H9 (cell line): ENCODE measurements at places on chromosomes 3 and 15. TPM values are rescaled to one million over a fixed set of nuclear protein-coding genes. Genes with fewer than 3 reads are reported as not detected.
A peak's percentile ranks its signal among the peaks of the same experiment; 100 is the strongest.

- DNase-seq = no peak
These were observed 92.3 kb downstream of the ATP10A start for GRCh38 chr15:25770618-25771337.

DNA sequence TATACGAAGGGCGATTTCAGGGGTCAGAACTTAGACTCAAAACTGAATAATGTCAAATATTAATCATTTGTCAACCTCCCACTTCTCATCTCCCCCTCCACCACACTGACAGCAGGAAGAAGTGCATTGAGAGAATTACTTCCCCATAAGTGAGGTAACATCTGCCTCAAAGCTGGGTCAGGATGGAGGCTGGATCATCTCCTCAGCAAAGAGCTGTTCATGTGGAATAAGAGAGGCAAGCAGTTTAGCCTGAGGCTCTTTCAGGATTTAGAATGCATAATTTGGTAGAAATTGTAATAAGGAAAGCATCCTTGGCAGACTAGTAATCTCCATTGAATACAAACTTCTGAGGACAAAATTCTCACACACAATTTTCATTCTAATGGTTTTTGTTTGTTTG, 512.1 kb downstream of the ROBO1 start:
- no peak for DNase-seq

- no peak for DNase-seq
These were observed 5.3 kb upstream of the ANKDD1A start for GRCh38 chr15:64906402-64906801.

DNA sequence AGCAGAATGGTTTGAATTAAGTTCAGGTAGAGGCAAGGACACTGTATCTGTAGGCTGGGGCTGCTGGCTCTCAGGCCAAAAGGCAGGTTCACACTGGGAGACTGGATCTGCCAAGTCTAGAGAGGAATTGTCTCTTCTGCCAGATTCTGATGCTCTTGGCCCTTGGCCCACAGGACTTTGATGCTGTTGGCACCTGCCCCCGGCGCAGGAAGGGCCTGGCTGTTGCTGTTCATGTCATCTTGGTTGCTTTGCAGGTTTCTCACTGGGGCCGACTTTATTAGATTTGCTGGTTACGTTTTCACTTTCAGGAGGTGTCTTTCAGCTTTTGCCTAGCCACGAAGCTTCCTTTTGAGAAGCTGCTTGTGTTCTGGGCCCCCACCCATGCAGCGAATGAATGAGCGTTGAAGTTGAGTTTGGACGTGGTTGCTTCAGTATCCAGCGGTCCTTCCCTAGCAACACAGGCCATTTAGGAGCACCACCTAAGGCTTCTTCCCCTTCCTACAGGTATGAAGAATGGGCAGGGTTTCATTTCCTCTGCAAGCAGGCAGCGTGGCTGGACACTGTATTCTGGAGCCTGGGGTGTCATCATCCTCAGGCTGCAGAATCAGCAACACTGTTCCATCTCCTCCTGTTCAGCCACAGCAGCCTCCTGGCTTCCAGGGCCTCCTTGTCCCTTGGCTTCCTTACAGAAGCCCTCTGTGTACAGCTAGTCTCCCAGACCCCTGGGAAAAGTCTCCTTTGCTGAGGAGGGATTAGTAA, 65.6 kb upstream of the PRR23C start:
- DNase-seq = peak; percentile 10

DNA sequence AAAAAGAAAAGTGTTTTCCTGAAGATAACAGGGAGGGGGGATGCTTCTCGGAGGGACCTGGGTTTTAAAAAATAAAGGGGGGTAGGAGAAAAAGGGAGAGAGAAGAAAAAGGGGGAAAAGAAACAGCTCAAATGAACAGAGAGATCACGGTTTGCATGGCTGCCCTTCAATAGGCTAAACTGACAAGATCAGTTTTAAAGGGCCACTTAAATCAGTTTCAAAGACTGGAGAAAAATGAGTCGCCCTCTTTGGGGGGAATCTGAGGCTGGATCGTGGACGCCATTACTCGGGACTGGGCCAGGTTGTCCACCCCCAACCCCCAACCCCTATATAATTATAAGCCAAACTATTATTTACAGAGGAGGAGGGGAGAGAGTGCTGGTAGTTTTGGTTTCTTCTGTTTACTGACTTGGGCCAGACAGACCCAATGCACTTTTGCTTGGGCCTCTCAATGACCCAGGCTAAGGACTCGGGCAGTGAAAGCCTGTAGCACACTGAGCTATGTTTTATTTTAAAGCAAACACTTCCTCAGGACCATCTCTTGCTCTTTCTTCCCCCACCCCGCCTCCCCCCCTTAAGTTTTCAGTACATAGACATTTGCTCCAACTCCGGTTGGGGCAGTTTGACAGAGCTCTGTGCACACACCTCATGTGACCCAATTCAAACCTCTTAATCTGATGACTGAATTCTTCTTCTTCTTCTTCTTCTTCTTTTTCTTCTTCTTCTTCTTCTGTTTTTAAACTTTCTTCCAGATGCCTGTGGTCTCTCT, 6.3 kb downstream of the NR2F2 start:
- no peak for DNase-seq

- DNase-seq = no peak
These were observed 46.9 kb upstream of the MUC13 start for GRCh38 chr3:124981472-124981871.

GRCh38 chr3:9951962-9952805, at the start of gene PRRT3:
TSS of gene PRRT3 (minus strand) at chr3:9952408. CDS start at chr3:9950115, 2,293 bp downstream.
- DNase-seq = peak; percentile 71

DNA sequence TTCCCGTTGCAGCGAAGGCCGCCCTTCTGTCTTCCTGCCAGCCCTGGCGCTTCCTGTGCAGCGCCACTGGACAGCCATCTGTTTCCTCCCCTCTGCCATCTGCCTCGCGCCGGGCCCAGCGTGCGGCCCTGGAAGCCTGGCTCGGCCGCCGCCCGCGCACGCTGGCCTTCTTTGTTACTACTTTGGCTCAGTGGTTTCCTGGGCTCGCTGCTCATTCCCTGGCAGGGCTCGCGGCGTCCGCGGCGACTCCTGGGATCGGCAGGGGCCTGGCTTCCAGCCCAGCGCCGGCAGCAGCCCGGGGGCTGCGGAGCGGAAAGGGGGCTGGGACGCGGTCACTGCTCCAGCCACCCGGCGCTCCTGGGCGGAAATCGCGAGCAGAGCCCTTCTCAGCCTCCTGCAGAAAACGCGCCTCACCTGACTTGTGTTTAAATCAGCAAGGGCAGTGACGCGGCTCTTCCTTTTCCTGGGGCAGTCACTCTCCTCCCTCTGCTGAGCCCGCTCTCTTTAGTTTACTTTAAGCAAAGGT, 10.0 kb downstream of the CMTM7 start:
- peak; percentile 81 for DNase-seq

- no peak for DNase-seq
These were observed 20.1 kb upstream of the DMXL2 start for GRCh38 chr15:51642696-51643095.

DNA sequence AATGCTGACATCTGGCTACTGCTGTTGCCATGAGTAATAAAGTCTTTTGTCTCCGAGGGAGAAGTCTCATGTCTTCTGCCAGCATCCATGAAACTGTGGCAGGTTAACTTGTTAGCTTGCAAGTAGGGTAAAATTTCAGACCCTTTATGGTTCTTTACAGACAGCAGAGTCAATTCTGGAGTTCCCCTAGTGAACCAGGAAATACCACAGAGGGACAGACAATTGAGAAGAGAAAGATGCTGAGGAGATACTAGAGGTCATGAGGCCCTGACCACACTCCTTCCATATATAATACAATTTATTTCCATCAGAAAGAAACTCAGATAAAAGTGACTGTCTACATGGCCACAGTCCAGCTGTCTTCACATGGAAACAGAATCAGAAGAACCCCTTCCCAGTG, 38.1 kb downstream of the NMNAT3 start:
- no peak for DNase-seq

- no peak for DNase-seq
These were observed 6.5 kb upstream of the EIF4G1 start for GRCh38 chr3:184307915-184308314.

GRCh38 chr3:882533-882932, 210.3 kb upstream of the CNTN6 start:
- no peak for DNase-seq

GRCh38 chr15:67998599-67999133, 55.4 kb upstream of the PIAS1 start:
- DNase-seq = no peak

GRCh38 chr3:77939726-77940125, 899.8 kb downstream of the ROBO2 start:
- no peak for DNase-seq

DNA sequence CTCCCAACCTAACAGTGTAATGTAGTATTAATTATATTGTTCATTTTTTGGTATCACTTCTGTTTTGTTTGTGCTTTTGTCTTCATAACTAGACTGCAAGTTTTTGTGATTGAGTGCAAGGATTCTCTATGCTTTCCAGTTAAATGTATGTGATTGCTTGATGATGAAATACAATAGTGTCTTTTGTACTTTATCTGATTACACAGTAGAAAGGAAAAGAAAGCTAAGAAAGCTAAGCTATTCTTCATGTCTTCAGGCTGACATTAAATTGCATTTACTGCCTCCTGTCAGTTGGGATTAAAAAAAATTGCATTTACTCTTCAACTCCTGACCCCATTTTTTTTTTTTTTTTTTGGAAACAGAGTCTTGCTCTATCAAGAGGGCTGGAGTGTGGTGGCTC, 28.5 kb downstream of the RTF1 start:
- DNase-seq = no peak

- DNase-seq = no peak
These were observed 108.1 kb downstream of the PEAK1 start for GRCh38 chr15:77311618-77312398.

GRCh38 chr3:46913644-46914043, 36.1 kb downstream of the PTH1R start:
- DNase-seq = no peak

- no peak for DNase-seq
These were observed 95.5 kb downstream of the ST6GAL1 start for GRCh38 chr3:187025656-187026316.

DNA sequence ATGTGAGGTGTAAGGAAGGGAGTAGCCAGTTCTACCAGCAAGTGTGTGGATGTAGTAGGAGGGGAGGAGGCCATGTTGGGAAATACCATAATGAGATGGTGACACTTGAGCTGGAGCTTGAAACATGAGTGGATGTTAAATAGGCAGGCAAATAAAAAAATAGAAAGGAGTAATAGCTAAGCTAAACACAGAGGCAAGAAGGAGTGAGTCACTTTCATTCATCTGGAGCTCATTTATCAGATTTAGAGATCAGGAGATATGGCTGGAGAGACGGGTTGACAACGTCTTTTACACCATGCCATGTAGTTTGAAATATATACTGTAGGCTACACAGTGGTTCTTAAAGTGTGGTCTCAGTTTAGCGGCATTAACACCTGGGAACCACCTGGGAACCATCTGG, 390.5 kb downstream of the DIPK2A start:
- no peak for DNase-seq

- no peak for DNase-seq
These were observed 140.6 kb upstream of the TMCO5A start for GRCh38 chr15:37793851-37794250.

Gene IL12A
- 0.35 and 0.50 TPM in 2 replicates for total RNA-seq

Gene MUSTN1
- total RNA-seq = 0.55 and 0.72 TPM in 2 replicates

Gene DPPA2
- 3.1 and 3.2 TPM in 2 replicates for total RNA-seq

Gene GP9
- not detected in 2 replicates for total RNA-seq

Gene PLA2G4E
- total RNA-seq = not detected in 2 replicates

Gene SERINC4
- 0.17 and 0.26 TPM in 2 replicates for total RNA-seq

Gene MUC4
- 0.70 and 1.2 TPM in 2 replicates for total RNA-seq

Gene KIF9
- total RNA-seq = 8.4 and 11.8 TPM in 2 replicates

Gene DTX3L
- 6.6 and 7.5 TPM in 2 replicates for total RNA-seq

Gene GOLGA8M
- total RNA-seq = not detected in 2 replicates

Gene RLBP1
- not detected in 2 replicates for total RNA-seq
